ENCODE measurements at places on chromosomes 1 and 21. TPM values are rescaled to one million over a fixed set of nuclear protein-coding genes. Genes with fewer than 3 reads are reported as not detected.
A peak's percentile ranks its signal among the peaks of the same experiment; 100 is the strongest.

Gene ACTRT2
- total RNA-seq = not detected

Gene SHISAL2A
- 64.8 TPM for total RNA-seq

Gene MPL
- not detected for total RNA-seq

Gene FCGR3B
- total RNA-seq = not detected

Gene IVL
- not detected for total RNA-seq

Gene AMY2A
- total RNA-seq = not detected

Gene ASB17
- not detected for total RNA-seq

Gene RYR2
- not detected for total RNA-seq

Gene KCNN3
- total RNA-seq = not detected

Gene TSPAN2
- total RNA-seq = 3.5 TPM

Gene INAVA
- total RNA-seq = 0.20 TPM

DNA sequence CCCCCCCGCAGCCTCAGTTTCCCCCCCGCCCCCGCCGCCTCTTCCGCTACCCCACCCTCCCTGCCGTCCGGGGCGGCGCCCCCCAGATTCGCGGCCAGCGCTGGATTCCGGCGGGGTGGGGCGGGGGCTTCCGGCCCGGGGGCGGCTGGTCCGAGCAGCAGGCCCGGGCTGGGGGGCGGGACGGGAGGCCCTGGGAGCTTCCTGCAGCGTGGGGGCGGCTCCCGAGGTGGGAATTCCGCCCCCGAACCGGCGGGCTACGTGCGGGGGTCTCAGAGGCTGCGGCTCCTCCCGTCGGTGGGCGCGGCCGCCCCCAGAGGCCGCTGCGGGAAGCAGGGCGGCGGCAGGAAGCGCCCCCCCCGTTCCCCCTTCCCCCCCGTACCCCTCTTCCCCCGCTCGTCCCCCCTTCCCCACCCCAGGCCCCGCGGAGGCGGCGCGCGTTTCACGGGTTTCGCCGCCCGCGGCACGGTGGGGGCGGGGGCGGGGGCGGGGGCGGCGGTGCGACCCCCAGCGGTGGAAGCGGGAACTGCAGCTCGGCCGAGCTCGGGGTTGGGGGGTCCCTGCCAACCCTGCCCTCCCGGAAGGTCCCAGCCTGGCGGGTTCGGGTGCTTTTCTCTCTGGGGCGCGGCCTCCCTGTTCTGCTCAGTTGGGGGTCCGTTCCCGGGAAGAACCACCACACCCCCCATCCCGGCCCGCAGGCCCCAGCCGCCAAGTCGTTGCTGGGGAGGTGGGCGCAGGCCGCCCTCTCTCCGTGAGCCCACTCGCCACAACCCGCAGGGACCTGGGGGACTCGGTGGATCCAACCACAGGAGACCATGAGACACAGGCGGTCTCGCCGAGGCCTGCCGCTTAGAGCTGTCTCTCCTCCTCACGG, 76.3 kb downstream of the MORN1 start:
- DNase-seq = peak; percentile 67
- peaks cover 42% of the 10 kb centered on the region for H3K4me1 ChIP-seq
- peak overlapping the region; percentile 63 for H3K27ac ChIP-seq
- no peak overlapping the region for H3K4me3 ChIP-seq
- H3K36me3 ChIP-seq = no peaks in the 10 kb centered on the region

DNA sequence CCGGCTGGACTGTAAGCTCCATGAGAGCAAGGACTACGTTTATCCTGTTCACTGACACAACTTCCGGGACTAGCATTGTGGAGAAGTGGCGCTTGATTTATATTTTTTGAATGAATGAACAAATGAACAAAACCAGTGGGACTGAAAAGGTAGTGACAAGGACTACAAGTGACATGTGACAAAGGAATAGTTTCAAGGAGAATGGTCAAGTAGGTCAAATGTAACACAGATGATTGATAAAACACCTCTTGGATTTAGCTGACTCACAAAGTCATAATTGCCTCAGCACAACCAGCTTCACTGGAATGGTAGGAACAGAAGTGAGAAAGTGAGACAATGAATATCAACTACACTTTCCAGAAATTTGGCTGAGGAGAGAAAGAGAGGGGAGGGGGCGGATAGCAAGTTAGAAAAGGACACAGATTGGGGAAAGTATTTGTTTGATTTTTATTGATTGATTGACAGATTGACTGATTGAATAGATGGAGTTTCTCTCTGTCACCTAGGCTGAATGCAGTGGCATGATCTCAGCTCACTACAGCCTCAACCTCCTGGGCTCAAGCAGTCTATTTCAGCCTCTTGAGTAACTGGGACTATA, 14.2 kb downstream of the MTF1 start:
- no peak for DNase-seq
- no peaks in the 10 kb centered on the region for H3K27me3 ChIP-seq
- H3K36me3 ChIP-seq = peaks cover 10% of the 10 kb centered on the region

GRCh38 chr1:179310721-179311120, 17.1 kb downstream of the SOAT1 start:
- H3K4me1 ChIP-seq = peaks cover 6% of the 10 kb centered on the region
- no peaks in the 10 kb centered on the region for H3K27me3 ChIP-seq
- DNase-seq = no peak
- H3K36me3 ChIP-seq = peaks cover 4% of the 10 kb centered on the region
- H3K27ac ChIP-seq = no peak overlapping the region

DNA sequence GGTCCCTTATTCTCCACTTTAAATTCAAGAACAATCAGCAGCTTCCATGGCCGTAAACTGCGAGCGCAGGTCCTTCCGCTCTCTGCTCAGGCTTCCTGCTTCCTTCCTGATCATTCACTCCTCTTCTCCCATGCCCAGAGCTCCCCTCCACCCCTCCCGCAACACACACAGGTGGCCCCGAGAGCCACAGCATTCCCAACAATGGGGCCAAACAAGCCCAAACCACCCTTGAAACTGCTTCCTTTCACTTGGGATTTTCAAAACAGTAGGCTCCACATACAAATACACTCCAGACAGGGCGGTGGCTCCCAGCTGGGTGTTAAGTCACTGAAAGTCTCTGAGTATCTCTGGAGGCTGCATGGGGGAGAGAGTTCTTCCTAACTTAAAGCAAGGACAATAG, 11.4 kb downstream of the FAM89A start:
- no peak overlapping the region for H3K4me3 ChIP-seq
- H3K4me1 ChIP-seq = no peaks in the 10 kb centered on the region
- no peaks in the 10 kb centered on the region for H3K36me3 ChIP-seq
- H3K27ac ChIP-seq = no peak overlapping the region
- no peaks in the 10 kb centered on the region for H3K27me3 ChIP-seq
- no peak for DNase-seq

DNA sequence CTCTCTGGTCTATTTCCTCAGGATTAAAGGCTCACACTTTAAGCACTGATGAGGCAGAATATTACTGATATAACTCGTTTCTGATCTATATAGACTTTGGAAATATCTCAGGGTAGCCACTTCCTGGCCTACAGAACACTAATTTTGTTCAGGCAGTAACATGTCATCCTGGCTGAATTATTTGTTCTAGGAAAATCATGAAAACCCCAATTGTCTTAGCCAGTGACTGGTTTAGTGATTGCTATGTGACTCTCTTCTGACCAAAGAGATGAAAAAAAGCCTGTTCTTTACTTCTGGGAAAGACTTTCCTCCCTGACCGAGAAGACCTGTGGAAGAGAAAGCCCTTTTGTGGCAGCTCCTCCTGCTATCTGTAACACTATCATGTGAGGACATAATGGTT, 453.7 kb downstream of the SETD4 start:
- no peaks in the 10 kb centered on the region for H3K36me3 ChIP-seq
- no peaks in the 10 kb centered on the region for H3K4me1 ChIP-seq
- DNase-seq = no peak
- H3K27ac ChIP-seq = no peak overlapping the region

GRCh38 chr1:54001591-54001990, 16.4 kb downstream of the LDLRAD1 start:
- no peaks in the 10 kb centered on the region for H3K27me3 ChIP-seq
- no peaks in the 10 kb centered on the region for H3K36me3 ChIP-seq
- H3K27ac ChIP-seq = no peak overlapping the region
- H3K4me1 ChIP-seq = no peaks in the 10 kb centered on the region
- no peak for DNase-seq
- no peak overlapping the region for H3K4me3 ChIP-seq

- DNase-seq = no peak
- H3K27ac ChIP-seq = no peak overlapping the region
- H3K36me3 ChIP-seq = no peaks in the 10 kb centered on the region
- no peaks in the 10 kb centered on the region for H3K4me1 ChIP-seq
Observed at GRCh38 chr1:204792354-204792692, 78.3 kb upstream of the NFASC start.

- no peak overlapping the region for H3K27ac ChIP-seq
- no peaks in the 10 kb centered on the region for H3K4me1 ChIP-seq
- H3K36me3 ChIP-seq = no peaks in the 10 kb centered on the region
- no peaks in the 10 kb centered on the region for H3K27me3 ChIP-seq
Observed at GRCh38 chr1:94319319-94320102, 82.1 kb upstream of the ARHGAP29 start.

GRCh38 chr1:61356995-61357394, 274.6 kb downstream of the NFIA start:
- H3K27ac ChIP-seq = no peak overlapping the region
- no peaks in the 10 kb centered on the region for H3K27me3 ChIP-seq
- H3K36me3 ChIP-seq = no peaks in the 10 kb centered on the region

GRCh38 chr1:187876775-187877174, 1048.0 kb downstream of the PLA2G4A start:
- no peak for DNase-seq
- H3K27ac ChIP-seq = no peak overlapping the region
- no peaks in the 10 kb centered on the region for H3K36me3 ChIP-seq
- no peaks in the 10 kb centered on the region for H3K4me1 ChIP-seq
- no peak overlapping the region for H3K4me3 ChIP-seq
- H3K27me3 ChIP-seq = no peaks in the 10 kb centered on the region

DNA sequence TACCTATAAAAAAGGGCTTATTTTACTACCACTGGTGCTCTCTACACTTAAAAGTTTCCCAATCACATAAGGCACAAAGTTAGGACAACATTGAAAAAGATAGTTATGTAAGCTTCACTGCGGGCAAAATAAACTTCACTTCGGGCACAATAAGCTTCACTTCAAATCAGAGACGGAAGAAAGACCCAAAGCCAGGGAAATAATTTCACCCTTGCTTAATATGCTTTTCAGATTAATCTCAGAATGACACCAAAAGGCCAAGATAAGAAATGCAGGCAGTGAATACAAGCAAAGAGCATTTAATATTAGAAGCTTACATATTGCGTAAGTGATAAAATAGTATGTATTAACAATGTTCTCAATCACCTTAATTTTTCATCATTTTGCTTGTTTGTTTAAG, 444.2 kb downstream of the SETD4 start:
- peak; percentile 2 for DNase-seq
- H3K4me3 ChIP-seq = no peak overlapping the region
- no peaks in the 10 kb centered on the region for H3K27me3 ChIP-seq
- H3K27ac ChIP-seq = no peak overlapping the region
- no peaks in the 10 kb centered on the region for H3K36me3 ChIP-seq

GRCh38 chr1:88009916-88010315, 674.2 kb upstream of the PKN2 start:
- no peaks in the 10 kb centered on the region for H3K4me1 ChIP-seq
- H3K4me3 ChIP-seq = no peak overlapping the region
- H3K36me3 ChIP-seq = no peaks in the 10 kb centered on the region
- H3K27me3 ChIP-seq = no peaks in the 10 kb centered on the region
- no peak overlapping the region for H3K27ac ChIP-seq

- no peak overlapping the region for H3K27ac ChIP-seq
- H3K36me3 ChIP-seq = no peaks in the 10 kb centered on the region
- H3K4me1 ChIP-seq = no peaks in the 10 kb centered on the region
- peaks cover 3% of the 10 kb centered on the region for H3K27me3 ChIP-seq
- no peak for DNase-seq
Observed at GRCh38 chr1:175477786-175478185, 265.6 kb downstream of the TNR start.

All from CD4-positive, alpha-beta memory T cell (primary cell).